ENCODE measurements at places on chromosomes 12 and 14.
A peak's percentile ranks its signal among the peaks of the same experiment; 100 is the strongest.

- DNase-seq: no peak
These were observed 916 bp upstream of the CHPT1 start for GRCh38 chr12:101696251-101697196.

DNA sequence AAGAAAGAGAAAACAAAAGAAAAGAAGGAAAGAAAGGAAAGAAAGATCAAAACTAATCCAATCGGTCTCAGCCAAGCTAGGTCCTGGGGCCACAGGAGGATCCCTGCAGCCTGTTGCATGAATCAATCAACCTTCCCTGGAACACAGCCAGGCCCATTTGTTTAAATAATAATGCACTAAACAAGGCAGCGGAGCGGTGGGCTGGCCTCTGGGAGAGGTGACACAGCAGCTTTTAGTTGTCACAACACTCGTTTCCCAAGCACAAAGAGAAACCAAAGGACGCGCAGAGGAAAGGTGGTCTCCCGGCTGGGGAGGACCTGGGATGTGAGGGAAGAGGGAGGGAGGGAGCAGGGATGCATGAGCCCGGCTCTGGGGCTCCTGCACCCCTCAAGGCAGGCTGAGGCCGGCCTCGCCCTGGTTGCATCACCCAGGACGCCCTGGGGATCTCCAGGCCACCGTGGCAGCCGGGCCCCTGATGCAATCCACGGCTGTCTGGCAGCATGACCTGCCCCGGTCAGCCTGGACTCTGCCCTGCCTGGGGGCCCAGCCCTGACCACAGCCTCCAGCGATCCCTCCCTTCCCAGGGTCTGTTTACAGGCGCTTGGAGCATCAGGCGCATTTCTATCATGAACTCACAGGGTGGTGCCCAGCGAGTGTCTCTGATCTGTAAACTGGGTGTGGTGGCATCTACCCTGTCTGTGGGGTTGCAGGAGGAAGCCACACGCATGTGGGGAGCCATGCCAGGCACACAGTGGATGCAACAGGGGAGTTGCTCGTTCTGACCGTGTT lies 32.5 kb downstream of the MMP17 start:
- peak; percentile 80 for DNase-seq

DNA sequence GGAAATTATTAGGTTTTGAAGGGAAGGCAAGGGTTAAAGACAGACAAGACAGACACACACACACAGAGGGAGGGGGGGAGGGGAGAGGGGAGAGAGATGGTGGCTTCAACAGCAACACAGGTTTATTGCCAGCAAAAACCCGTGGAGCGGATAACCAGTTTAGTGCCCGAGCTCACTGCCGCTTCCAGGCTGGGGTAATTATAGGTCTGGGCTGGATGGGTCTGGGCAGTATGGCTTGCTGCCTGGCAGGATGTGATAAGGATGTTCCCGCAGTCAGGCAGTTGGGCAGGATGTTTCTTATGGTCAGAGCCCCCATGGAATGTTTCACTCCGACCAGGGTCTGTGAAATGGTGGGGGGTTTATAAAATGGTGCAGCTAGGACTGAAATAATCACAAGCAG lies 4.4 kb upstream of the TDRD9 start:
- DNase-seq: no peak

DNA sequence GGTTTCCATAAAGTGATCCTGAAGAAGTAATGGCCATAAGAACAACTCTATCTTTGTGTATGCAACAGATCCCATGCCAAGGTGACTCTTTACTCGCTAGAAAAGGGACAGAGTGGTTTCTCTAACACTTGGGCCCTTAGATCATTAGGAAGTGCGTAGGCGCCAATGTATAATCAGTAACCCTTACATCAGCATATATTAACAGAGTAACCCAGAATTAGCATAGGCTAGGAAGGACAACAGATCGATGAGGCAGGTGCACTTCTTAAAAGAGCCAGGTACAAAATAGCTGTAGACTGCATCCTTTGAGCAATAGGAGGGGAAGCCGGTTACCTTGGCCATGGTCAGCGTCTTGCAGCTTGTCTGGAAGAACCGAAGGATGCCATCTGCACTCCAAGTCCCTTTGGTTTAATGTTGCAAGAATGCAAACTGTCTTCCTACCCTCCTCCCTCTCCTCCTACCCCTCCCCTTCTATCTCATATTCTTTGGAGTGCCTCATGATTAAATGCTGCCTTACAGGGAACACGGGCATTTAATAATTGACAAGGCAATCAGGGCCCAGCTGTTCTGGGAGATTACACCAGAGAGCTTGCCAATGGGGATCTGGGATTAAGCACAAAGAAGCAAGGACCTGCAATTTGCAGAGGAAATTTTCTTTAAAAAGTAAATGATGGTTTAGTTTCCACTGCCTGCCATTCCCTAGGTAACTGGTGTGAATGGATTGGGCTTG lies 8.0 kb downstream of the GSG1 start:
- no peak for DNase-seq

- peak; percentile 25 for DNase-seq
These were observed 2.3 kb upstream of the SPATS2 start for GRCh38 chr12:49364989-49365388.
